ENCODE measurements at places on chromosomes 2 and 18.

DNA sequence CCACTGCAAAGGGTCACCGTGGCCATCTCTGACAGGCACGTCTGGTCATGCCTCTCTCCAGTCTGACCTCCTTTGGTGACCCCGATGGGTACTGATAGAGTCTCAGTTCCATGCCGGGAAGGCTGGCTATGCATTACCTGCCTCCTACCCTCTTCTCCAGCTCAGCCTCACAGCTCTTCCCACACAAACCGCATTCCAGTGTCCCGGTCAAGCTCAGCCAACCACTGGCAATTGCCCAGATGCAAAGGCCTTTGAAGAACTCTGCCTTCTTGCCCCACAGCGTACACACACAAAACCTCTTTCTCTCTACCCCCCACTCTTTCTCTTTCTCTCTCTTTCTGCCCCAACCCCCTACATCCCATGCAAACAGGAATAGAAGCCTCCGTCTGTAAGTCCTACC is 37.6 kb downstream of the TMEM163 start:
- no peak for DNase-seq

DNA sequence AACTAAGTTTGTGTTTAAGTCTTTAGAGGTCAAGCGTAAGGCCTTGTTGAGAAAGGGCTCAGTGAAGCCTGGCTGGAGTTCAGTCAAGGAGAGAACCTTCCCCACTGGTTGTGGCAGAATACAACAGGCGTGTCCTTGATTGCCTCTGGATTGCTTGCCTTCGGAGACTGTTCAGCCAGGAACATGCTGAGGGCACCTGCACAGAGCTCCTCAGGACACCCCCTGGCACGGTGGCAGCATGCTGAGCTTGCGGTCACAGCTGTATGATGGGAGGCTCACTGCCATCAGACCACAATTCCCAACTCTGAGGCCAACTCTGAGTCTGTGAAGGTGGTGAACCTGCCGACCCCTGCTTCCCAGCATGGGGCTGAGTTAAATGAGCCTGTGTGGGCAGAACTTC is 130.0 kb downstream of the LPIN1 start:
- DNase-seq = no peak

DNA sequence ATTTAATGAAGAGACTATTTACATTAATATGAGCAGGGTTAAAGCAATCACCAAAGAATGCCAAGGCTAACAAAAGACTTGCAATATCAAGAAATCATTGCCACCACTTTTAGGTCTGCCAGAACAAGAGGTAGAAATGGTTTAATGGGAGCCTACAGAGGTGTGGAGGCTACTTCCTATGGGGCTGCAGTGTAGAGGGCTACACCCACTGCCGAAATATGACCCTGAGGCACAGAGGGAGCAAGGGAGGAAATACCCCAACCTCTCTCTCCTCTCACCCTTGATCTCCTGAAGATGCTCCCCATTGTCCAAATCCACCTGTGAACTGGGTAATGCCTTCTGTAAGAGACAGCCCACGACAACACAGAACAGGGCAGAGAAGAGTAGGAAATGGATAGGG is 315.4 kb downstream of the SMAD2 start:
- DNase-seq = no peak

DNA sequence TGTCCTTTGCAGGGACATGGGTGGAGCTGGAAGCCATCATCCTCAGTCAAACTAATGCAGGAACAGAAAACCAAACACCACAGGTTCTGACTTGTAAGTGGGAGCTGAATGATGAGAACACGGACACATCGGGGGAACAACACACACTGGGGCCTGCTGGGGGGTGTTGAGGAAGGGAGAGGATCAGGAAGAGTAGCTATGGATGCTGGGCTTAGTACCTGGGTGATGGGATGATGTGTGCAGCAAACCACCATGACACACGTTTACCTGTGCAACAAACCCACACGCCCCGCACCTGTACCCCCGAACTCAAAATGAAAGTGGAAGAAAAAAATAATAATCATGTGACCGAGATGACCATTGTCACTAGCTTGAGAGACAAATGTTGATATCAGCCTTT is 114.7 kb downstream of the NDUFA10 start:
- DNase-seq = no peak
